ENCODE measurements at places on chromosomes 5 and 9. TPM values are rescaled to one million over a fixed set of nuclear protein-coding genes. Genes with fewer than 3 reads are reported as not detected.

PCDHGA4 gene
- total RNA-seq, result 0.23 TPM

INSL4 gene
- total RNA-seq, result not detected

PJA2 gene
- total RNA-seq, result 59.1 TPM

NKD2 gene
- total RNA-seq, result 0.09 TPM

PCDHGB6 gene
- 1.4 TPM for total RNA-seq

FAF2 gene
- 20.1 TPM for total RNA-seq

IFNB1 gene
- not detected for total RNA-seq

CERCAM gene
- 1.6 TPM for total RNA-seq
